RWPE2 (cell line): ENCODE measurements at places on chromosomes 4 and X.

- DNase-seq: no peak
These were observed 6.8 kb upstream of the ABLIM2 start for GRCh38 chr4:8165374-8165896.

GRCh38 chr4:99811850-99812249 is 4.8 kb upstream of the DAPP1 start:
- no peak for DNase-seq

- no peak for DNase-seq
These were observed 1.9 kb upstream of the MTTP start for GRCh38 chr4:99572527-99573240.

- no peak for DNase-seq
These were observed 78.8 kb upstream of the PRPS1 start for GRCh38 chrX:107549504-107549903.

DNA sequence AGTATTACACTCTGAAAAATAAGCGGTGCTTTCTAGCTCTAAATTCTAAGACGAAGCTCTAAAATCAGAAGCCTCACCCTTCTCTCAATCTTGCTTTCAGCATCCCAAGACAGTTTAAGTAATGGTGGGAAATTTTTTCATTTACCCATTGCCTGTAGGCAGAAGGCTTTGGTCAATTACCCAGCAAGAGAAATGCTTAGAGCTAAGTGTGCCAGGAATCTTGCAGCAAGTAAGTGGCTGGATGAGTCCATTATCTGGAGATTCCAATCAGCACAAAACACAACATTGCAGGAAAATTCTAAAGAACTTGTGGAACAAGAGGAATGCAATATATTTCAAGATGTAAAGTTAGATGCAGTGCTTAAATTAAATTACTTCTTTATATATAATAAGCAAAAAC is 28.4 kb downstream of the USP26 start:
- DNase-seq: no peak

DNA sequence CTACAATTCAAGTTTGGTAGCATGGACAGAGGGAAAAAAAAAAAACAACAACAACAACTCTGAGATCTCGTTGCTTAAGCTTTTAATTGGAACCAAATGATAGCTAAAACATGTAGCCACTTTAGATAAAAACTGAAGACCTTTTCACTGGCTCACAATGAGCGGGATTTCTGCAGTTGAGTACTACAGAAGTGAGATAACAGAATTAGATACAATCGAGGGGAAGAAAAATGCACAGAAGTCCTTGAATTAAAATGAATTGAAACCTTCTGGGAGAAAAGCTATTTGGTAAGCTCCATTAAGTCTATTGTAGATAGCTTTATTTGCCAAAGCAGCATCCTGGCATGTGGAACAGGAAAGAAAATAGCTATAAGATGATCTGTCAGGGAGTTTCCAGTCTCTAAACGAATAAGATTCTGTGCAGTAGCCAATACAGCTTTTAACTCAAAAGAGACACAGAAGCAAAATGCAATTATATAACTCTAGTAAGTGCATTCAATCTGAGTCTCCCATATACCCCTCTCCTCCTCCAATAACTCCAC is 248.5 kb downstream of the ENOX2 start:
- no peak for DNase-seq

- DNase-seq: no peak
These were observed 55.5 kb upstream of the FBXW7 start for GRCh38 chr4:152591396-152591795.

DNA sequence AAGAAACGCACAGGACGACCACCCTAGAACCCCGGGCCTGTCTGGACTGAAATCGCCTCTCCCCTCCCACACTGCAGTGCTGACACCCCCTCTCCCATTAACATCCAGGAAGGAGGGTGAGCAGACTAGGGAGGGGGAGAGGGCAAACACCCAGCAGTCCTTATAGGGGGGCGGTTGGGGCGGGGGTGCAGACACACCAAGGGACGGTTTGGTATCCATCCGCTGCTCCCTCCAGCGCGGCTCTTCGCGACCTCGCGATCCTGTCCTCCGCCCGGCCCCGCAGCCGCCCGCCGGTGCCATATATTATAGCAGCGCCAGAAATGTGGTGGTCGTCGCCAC is 411 bp upstream of the GPRASP1 start:
- DNase-seq: no peak

DNA sequence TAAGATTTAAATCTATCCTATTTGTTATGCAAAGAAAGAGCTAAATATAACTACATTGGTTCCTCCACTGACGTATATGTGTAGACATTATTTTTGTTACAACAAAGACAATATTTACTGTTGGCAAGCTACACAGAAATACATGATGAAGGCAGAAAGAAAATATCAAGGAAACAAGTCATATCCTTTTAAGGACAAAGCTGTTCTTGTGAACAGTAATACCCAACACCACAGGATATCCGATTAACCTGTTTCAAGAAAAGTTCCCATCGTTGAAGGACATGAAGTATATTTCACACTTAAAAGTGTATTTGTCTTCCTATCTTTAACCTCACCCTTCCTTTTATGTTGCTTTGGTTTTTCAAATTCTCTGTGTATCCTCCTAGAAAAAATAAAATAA is 235.8 kb upstream of the AADAT start:
- DNase-seq: no peak

DNA sequence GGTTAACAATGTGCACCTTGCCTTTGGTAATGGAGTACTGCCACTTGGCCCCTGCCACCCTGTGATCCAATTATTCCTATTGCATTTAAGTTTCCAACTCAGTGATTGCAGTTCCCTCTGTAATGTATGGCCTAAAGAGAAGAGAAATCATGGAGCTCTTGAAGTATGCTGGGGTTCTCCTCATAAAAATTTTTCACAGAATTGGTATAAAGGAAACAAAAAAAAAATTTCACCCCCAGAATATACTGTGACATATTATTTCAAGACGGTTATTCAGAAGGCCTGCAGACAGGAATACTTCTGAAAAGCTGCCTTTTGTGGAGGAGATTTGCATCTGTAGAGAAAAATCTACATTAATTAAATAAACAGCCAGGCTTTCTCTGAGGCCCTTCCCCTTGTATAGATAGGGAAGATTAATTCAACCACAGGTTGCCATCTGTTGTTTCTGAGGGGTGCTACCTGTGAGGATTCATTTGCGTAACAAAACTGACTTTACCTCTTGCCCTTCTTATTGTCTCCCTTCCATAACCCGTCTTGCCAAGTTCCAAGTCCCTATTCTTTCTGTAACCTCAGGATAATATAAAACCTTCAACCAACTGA is 94.8 kb upstream of the LANCL3 start:
- no peak for DNase-seq

GRCh38 chr4:18695733-18696527 is 674.4 kb upstream of the LCORL start:
- no peak for DNase-seq

DNA sequence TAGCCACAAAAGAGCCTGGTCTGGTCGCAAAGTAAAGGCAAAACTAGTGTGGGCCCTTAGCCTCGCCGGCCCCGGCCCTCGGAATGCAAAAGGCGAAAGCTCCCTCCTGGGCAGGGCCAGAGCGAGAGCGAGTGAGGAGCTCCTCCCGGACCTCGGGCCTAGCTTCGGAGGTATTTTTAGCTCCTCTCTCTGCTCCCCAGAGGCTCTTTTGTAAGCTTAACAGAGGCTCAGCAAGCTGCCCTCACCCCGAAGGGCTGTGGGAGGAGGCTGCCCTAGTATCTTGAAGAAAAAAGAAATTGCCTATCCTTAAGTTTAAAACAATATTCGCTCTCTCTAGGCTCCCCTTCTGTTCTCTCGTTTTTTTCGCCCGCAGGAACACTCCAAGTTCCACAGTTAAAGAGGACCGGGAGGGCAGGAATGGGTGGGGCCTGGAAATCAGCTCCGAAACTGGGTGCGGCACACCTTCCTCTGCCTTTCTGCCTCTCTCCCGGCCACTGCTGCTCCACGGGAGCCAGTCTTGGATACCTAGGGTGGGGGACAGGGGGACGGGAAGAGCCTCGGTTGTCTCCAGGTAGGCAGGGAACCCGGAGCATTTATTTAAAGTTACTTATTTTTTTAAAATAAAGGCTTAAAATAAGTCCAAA is 12.1 kb downstream of the HAND2 start:
- no peak for DNase-seq

DNA sequence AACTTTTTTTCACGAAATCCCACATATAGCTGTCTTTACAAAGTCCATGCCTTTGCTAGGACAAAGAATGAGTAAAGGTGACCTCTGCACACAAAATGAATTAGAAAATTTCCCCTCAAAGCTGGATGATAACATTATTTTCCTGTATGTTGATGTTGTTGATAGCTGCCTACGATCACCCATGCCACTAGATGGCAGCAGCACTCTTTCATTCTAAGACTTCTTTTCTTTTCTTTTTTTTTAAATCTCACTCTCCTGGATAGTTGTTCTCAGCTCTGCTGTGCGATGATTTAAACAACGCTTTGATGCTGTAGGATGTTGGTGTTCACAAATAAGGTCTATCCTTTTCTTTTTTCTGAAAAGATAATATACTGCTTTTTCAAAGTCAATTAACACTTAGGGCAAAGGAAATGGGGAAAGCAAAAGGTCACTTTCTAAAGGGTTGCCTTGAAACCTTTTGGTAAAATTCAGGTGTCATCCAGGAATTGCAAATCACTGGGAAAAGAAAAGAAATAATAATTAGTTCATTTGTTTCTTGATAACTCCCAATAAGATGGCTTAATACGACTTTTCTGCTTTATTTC is 266.8 kb downstream of the C4orf33 start:
- DNase-seq: no peak

- DNase-seq: no peak
These were observed 66.3 kb downstream of the ZFYVE28 start for GRCh38 chr4:2352171-2352570.

GRCh38 chr4:152304220-152304619 is 231.7 kb downstream of the FBXW7 start:
- DNase-seq: no peak

- DNase-seq: no peak
These were observed 74.1 kb downstream of the DOCK11 start for GRCh38 chrX:118569676-118570075.

DNA sequence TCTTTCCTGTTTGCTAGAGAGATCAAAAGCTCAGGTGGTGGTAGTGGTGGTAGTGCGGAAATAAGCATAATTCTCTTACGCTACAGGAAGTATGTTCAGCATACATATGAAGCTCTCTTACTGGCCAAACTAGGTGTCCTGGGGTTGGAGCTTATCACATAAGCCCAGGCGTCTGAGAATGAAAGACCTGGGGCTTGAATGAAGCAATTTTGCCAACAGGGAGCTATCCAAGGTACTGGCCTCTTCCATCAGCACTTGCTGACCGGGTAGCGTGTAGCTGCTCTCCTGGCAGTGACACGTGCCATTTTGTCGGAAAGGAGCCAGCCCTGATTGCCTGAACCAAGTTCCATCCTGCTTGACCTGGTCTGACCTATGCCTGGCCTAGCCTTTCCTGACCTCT is 65.9 kb upstream of the HPF1 start:
- DNase-seq: no peak

DNA sequence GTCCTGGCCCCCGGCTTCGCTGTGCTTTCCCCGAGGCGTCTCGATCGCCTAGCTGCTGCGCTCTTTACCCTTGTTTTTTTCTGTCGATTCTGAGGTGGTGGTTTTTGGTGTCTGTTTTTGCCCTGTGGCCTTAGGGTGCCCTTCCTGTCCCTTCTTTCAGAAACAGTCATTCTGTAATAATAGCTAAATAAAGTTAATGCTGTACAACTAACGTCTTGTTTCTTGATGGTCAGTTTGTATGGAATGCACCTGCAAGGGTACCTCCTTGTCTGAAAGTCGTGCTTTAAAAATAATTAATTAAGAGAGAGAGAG is 686 bp downstream of the FIP1L1 start:
- DNase-seq: no peak

DNA sequence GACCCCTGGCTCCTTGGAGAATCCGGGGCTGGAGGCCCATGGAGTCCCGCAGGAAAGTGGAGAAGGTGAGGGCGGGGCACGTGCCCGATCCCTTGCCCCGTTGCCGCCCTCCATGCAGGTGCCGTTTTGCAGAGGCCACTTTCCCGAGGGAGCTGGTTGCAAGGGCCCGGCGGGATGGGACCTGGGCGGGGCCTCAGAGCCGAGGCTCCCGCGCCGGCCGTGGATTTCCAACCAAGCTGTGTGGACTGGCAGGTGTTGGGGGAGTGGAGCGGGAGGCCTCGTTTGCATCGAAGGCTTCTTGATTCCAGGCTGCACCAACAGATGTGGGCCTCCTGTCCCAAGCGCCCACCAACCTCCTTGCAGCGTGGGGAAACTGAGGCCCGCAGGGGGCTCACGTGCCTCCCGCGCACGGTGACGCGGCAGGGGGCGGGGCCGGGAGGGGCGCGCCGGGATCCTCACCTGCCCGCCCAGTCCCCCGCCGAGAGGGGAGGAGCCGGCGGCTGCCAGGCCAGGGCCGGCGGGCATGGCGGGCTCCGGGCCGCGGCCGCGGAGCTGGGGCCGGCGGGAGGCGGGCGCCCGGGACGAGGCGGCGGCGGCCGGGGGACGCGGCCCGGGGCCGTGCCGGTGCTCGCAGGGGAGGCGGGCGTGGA is 24.9 kb downstream of the SH3BP2 start:
- DNase-seq: no peak

DNA sequence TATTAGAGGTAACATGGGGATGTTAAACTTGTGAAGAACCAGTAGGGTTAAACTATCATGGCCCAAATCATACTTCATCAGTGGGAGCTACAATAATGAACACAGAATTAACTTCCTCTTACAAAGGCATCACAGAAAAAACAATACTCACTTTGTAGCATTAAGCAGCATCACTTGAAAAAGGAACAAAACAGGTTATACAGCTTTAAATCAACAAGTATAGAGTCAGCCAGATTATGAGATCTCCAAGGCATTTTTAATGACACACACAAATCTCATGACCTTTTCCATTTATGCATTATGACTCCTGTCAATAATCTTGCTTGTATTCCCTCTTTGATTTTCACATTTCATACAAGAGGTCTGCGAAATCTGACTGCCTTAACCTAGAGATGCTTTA is 18.3 kb downstream of the FBXL5 start:
- no peak for DNase-seq

- no peak for DNase-seq
These were observed 10.4 kb upstream of the DGAT2L6 start for GRCh38 chrX:70166601-70167590.

- no peak for DNase-seq
These were observed 425.2 kb upstream of the RASGEF1B start for GRCh38 chr4:81896936-81897335.

- DNase-seq: no peak
These were observed 80.4 kb downstream of the MTMR1 start for GRCh38 chrX:150773634-150774033.

- DNase-seq: no peak
These were observed 5.4 kb upstream of the RS1 start for GRCh38 chrX:18677161-18677869.
